ENCODE measurements at places on chromosomes 7 and 10. TPM values are rescaled to one million over a fixed set of nuclear protein-coding genes. Genes with fewer than 3 reads are reported as not detected.
A peak's percentile ranks its signal among the peaks of the same experiment; 100 is the strongest.

DNA sequence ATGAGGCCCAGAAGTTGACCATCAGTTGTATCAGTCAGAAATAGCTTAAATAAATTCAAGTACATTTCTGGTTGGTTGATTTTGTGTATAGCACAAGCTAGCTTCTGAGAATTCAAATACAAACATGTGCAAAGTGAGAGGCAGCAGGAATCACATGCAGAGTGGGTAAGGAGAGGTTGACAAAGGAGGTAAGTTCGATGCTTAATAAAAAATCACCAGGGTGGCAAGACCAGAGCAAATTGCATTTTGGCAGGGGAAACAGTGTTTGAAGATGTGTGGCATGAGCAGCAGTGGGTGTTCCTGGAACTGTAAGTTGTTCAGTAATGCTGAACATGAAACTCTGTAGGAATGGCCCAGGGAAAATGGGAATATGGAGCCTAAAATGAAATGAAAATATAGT is 52.6 kb downstream of the GNAI1 start:
- no peak overlapping the region for H3K27ac ChIP-seq
- no peaks in the 10 kb centered on the region for H3K36me3 ChIP-seq
- H3K4me1 ChIP-seq = no peaks in the 10 kb centered on the region
- H3K27me3 ChIP-seq = no peaks in the 10 kb centered on the region

DNA sequence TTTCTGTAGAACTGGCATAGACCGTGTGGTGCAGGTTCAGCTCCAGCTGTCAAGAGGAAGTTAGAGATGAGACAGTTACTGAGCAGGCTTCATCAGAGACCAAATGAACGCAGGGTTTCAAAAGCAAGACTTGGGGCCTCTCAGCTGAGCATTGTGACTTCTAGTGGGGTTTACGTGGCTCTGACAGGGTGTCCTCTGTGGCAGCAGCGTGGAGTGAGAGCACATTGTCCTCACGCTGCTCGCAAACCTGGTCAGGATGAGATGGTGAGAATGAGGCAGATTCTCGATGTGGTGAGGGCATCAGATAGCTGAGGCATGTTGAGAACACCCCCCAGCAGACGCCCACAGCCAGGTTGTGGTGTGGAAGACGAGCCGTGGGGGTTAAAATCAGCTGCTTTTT is 126.0 kb downstream of the DNAJB6 start:
- no peaks in the 10 kb centered on the region for H3K36me3 ChIP-seq
- peaks cover 3% of the 10 kb centered on the region for H3K27me3 ChIP-seq
- no peak for DNase-seq
- no peak overlapping the region for H3K27ac ChIP-seq
- H3K4me3 ChIP-seq = no peak overlapping the region

DNA sequence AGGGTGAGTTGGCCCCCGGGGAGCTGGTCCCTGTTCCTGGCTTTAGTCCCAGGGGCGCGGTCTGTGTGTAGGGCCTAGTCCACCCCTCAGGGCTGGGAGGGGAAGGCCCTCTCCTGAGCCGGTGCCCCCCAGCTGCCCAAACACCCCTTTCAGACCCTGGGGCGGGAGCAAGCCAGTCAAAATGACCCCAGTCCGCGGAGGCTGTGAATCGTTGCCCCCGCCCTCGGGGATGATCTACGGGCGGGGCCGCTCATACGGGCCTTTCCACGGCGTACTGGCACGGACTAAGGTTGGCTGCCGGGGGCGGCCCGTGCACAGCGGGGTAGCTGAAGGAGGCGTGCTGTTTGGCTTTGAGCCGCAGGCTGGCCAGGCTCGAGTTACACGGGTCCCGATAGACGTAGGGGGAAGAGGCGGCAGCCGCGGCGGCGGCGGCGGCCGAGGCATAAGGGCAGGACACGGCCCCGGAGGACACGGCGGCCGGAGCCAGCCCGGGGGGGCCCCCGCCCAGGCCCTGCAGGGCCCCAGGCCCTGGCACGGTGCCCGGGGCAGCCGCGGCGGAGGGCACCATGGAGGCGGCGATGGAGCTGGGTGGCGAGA is 4.3 kb downstream of the ELOVL3 start:
- peak; percentile 21 for DNase-seq
- H3K36me3 ChIP-seq = no peaks in the 10 kb centered on the region
- H3K4me1 ChIP-seq = no peaks in the 10 kb centered on the region
- H3K27me3 ChIP-seq = no peaks in the 10 kb centered on the region

DNA sequence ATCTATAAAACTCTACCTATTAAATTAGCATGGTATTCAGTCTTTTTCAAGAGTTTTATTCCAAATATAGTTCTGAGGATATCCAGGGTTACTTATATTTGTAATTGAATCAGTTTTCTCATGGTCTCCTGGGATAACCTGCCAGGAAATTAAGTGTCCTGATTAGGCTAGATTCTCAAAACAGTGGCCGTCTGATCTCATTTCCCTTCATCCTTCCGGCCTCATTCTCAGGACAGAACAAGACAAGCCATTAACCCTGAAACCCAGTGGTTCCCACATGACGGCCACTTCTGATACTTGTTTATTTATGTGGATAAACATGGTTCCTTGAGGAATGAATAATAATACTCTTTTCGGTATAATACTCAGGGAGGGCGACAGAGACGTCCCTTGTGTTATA is 417.6 kb upstream of the POT1 start:
- no peak overlapping the region for H3K27ac ChIP-seq
- H3K4me1 ChIP-seq = no peaks in the 10 kb centered on the region
- H3K27me3 ChIP-seq = no peaks in the 10 kb centered on the region
- no peak overlapping the region for H3K4me3 ChIP-seq

DNA sequence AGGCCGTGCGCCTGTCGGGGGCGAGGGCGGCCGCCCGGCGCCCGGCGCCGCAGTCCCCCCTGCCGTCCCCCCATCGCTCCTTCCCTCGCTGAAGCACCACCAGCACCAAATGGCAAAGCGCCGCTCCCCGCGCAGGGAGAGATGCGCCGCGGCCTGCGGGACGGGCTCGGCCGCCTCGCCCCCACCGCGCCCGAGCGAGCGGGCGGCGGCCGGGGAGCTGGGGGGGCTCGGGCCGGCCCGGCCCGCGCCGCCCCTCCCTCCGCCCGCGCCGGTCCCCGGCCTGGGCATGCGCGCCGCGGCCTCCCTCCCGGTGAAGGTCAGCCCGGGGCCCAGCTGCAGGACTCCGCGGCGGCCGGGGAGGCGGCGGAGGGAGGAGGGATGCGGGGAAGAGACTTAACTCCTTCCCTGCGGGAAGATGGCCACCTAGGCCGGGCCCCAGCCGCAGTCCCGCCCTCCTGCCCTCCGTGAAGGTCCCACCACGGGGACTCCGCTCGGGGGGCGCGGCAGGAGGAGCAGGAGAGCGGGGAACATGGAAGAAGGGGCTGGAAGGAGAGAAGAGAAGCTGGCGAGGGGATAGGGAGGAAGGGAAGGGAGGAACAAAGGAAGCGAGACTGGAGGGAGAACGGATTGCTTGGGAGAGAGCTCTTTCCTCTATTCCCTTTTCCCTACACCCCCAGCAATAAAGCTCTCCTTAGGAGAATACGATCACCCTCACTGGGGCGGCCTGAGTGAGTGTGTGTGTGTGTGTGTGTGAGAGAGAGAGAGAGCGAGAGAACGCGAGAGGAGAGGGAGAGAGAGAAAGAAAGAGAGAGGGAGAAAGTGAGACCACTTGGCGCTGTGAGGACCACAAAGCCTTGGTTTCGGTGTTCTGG is 3.4 kb upstream of the SMARCD3 start:
- H3K27ac ChIP-seq = peak overlapping the region; percentile 84
- peak overlapping the region; percentile 45 for H3K4me3 ChIP-seq
- no peak for DNase-seq
- H3K36me3 ChIP-seq = no peaks in the 10 kb centered on the region
- H3K27me3 ChIP-seq = no peaks in the 10 kb centered on the region

GRCh38 chr10:132186488-132187429 is at the start of gene DPYSL4:
Gene DPYSL4 (plus strand): TSS chr10:132186948. CDS start chr10:132187064, 116 bp downstream.
- H3K4me1 ChIP-seq = peaks cover 19% of the 10 kb centered on the region
- DNase-seq = no peak
- no peak within 1 kb of the TSS for H3K27ac ChIP-seq
- H3K36me3 ChIP-seq = no peaks in the 10 kb centered on the region
- no peaks in the 10 kb centered on the region for H3K27me3 ChIP-seq

- no peak overlapping the region for H3K4me3 ChIP-seq
- H3K27ac ChIP-seq = no peak overlapping the region
- H3K27me3 ChIP-seq = no peaks in the 10 kb centered on the region
- H3K4me1 ChIP-seq = no peaks in the 10 kb centered on the region
- no peak for DNase-seq
Measured at GRCh38 chr7:32206488-32206887, 136.3 kb upstream of the PDE1C start.

DNA sequence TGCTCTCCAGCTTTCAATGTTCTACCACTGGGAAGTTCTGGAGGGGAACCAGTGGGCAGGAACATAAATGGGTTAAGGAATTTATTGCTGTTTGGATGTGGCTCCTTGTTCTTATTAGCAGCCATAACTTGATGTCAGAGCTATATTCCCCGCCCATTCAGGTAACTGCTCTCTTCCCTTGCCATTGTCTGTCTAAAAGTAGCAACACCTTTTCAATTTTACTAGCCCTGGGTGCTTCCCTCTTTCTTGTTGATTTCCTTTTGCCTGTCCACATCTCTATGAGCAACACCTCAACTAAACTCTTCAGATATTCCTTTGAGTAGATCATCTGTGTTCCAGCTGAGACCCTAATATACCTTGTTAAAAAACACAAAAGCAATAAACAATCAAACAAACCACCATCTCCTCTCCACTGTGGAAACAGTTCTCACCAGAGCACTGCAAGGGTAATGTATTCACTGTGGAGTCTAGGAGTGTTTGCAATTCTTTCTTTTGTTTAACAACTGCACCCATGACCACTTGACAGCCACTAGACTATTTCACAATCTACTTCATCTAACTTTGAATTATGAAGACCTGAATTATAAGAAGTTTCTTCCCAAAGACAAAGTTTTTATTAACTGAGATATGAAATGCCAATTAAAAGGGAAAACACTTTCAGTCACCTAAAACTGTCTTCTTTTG is 436.7 kb downstream of the IPMK start:
- no peaks in the 10 kb centered on the region for H3K36me3 ChIP-seq
- DNase-seq = no peak
- no peak overlapping the region for H3K4me3 ChIP-seq
- H3K4me1 ChIP-seq = no peaks in the 10 kb centered on the region

Gene ANKRD2
- not detected for total RNA-seq

All from prostate gland (tissue), 2 donors.